Aortic smooth muscle cell (primary cell): ENCODE measurements at places on chromosomes 1 and 21. TPM values are rescaled to one million over a fixed set of nuclear protein-coding genes. Genes with fewer than 3 reads are reported as not detected.

The LCE1E gene
- total RNA-seq, result not detected in 2 replicates

The DNAI4 gene
- 9.1 and 11.9 TPM in 2 replicates for total RNA-seq

The CFAP45 gene
- total RNA-seq, result 1.3 TPM in 2 replicates

The RIMS3 gene
- total RNA-seq, result under 0.01 and 0.06 TPM in 2 replicates

The RGSL1 gene
- not detected in 2 replicates for total RNA-seq

The CNR2 gene
- total RNA-seq, result not detected in 2 replicates

The LY9 gene
- total RNA-seq, result not detected in 2 replicates

The TRIM58 gene
- 0.06 and 0.53 TPM in 2 replicates for total RNA-seq

The COL24A1 gene
- 0.87 and 1.2 TPM in 2 replicates for total RNA-seq

The LINGO4 gene
- not detected in 2 replicates for total RNA-seq

The USH2A gene
- total RNA-seq, result under 0.01 TPM in 1 of 2 replicates, not detected in the other

The VAV3 gene
- 0.13 and 0.31 TPM in 2 replicates for total RNA-seq
